Retinal pigment epithelial cell (primary cell): ENCODE measurements at places on chromosomes 2 and 18.

GRCh38 chr2:202056611-202057010 is 16.4 kb upstream of the KIAA2012 start:
- no peak for DNase-seq

DNA sequence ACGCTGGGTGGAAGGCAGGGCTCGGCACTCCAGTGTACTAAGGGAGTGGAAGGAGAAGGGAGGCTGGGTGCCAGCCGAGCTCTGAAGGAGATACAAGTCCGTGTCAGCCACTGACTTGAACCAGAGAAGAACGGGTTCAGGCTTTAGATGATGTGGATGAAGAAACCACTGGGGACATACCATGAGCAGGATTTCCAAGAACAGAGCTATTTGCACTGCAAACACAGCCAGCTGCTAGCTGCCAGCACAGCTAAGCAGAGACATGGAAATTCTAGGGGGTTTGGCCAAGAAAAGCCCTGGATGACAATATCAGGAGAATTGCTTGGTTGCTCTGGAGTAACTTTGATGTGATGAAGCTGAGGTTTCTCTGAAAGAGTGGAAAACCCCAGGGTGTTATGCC is 5.2 kb downstream of the CD207 start:
- no peak for DNase-seq

DNA sequence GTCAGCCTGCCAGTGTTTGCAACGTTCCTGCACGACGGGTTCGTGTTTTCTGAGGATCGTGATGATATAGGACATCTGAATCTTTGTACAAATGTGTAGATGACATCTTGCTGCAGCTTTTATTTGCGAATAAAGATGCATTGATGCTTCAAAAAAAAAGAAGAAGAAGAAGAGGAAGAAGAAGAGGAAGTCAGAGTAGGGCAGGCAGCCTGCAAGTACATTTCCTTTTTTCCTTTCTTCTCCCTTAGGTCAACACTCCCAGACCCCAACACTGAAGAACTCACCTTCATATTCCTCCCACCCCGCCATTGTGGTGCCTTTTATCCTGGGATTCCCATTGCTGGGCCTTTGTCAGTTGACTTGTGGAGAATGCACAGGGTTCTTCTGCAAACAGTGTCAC is 91.5 kb downstream of the FHOD3 start:
- no peak for DNase-seq

GRCh38 chr2:138452324-138452723 is 49.2 kb upstream of the SPOPL start:
- no peak for DNase-seq

GRCh38 chr2:224722770-224723169 is 6.6 kb upstream of the CCDC195 start:
- DNase-seq, result no peak

DNA sequence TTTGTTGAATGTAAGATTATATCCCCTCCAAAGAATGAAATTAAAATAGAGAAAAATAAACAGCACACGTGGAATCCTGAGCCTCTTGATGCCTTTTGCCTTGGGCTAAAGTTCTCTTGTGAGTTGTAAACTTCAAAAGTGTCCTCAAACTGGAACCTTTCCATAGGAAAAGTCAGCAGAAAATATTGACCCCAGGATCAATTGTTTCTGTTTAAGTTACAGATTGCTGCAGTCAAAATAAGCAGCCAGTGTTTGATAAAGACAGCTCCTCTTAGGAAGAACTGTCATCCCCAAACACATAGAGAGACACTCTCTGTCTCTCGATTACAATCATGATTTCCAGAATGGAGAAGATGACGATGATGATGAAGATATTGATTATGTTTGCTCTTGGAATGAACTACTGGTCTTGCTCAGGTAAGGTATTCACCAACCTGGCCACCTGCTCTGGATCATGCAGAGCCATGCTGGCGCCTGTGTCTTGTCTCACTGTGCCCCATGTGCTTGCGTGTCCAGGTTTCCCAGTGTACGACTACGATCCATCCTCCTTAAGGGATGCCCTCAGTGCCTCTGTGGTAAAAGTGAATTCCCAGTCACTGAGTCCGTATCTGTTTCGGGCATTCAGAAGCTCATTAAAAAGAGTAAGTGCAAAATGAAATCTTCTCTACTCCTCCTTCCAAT is at the start of gene SPP2:
Gene SPP2 (plus strand): TSS at position 248 of the 681 bp plus-strand sequence. CDS start 85 bp downstream, at position 333.
- no peak for DNase-seq

- DNase-seq, result no peak
Observed at GRCh38 chr2:176175709-176176607, 12.5 kb upstream of the HOXD1 start.

GRCh38 chr18:51011709-51012108 is 18.3 kb upstream of the SMAD4 start:
- DNase-seq, result no peak

- no peak for DNase-seq
Observed at GRCh38 chr2:234722176-234722575, 225.3 kb upstream of the ARL4C start.

GRCh38 chr18:12543697-12544096 is 114.2 kb downstream of the SPIRE1 start:
- DNase-seq, result no peak

DNA sequence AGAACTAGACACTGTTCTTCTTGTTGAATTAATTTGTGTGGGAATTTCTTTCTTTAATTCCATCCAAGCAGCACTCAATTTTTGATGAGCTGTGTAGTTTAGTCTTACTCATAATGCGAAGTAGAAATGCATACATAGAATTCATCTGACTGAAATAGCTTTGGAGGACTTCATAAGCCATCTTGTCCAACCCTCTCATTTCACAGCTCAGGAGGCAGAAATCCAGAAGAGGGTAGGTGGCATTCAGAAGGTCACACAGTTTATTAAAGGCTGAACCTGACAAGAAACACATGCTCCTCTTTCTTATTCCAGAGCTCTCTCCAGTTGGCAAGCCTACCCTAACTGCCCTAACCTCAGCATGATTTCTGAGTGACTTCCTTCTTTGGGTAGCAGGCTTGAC is 169.2 kb upstream of the NOSTRIN start:
- DNase-seq, result no peak

GRCh38 chr2:203407496-203407895 is 79.3 kb downstream of the ABI2 start:
- no peak for DNase-seq

DNA sequence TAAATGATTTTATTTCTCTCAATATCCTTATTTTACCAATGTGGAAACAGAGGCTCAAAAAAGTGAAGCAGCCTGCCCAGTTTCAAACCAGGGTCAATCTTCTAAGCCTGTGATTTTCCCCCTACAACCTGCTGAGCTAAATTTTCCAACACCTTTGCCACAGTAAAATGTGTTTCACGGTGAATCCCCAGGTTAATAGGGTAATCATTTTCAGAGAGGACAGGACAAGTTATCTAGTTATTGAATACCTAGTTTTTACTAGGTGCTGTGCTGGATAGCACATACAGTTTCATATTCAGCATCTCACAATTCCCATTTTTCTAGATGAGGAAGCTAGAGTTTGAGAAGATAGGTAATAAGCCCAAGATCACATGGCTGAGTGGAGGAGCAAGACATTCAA is 236.6 kb downstream of the PTH2R start:
- DNase-seq, result no peak

DNA sequence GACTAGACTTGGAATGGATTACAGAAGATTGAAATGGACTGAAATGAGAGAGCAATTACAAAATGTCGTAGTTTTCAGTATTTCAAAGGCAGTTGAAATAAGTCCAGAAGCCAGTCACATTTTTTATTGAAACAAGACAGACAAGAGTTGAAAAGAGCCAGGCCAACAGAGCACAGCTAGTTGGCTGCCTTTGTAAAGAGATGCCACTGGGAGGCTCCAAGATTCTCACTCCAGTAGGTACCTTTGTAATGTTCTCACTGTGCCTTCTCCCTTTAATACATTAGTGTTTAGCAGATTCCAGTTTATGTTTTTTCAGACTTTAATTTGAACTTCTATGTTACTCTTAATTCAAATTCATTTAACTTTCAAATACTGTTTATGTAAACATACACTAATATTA is 234.8 kb downstream of the DSEL start:
- no peak for DNase-seq

- DNase-seq, result no peak
Observed at GRCh38 chr2:9532421-9532820, 23.2 kb downstream of the ADAM17 start.

GRCh38 chr2:68377137-68377780 is 12.2 kb downstream of the PLEK start:
- DNase-seq, result no peak

DNA sequence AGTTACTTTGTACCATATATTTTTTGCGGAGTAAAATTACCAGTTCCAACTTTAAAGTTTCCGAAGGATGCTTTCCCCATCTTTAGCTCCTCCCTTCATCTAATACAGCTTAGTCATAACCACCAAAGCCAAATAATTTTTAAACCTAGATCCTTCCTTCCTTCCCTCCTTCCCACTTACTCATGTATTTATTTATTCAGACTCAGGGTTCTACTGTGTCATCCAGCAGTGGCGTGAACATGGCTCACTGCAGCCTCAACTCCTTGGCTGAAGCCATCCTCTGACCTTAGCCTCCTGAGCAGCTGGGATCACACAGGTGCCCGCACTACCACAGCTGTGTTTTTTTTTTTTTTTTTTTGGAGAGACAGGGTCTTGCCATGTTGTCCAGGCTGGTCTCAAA is 4.4 kb downstream of the LPIN2 start:
- DNase-seq, result no peak

DNA sequence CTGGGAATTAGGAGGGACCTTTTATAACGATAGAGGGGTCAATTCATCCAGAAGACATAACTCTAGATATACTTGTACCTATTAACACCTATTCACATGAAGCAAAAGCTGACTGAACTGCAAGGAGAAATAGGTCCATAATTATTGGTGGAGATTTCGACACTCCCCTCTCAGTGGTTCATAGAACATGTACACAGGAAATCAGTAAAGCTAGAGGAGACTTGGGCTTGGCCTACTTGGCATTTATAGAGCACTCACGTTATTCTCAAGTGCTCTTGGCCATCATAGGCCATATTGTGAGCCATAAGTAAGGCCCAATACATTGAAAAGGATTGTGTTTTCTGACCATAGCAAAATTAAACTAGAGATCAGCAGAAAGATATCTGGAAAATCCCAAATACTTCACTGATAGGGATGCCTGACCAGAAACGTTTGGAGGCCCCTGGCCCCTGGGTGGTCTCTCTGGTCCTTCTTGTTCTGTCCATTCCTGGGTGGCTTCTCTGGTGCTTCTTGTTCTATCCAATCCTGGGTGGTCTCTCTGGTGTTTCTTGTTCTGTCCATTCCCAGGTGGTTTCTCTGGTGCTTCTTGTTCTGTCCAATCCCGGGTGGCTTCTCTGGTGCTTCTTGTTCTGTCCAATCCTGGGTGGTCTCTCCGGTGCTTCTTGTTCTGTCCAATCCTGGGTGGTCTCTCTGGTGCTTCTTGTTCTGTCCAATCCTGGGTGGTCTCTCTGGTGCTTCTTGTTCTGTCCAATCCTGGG is 49.0 kb downstream of the SNED1 start:
- DNase-seq, result no peak

DNA sequence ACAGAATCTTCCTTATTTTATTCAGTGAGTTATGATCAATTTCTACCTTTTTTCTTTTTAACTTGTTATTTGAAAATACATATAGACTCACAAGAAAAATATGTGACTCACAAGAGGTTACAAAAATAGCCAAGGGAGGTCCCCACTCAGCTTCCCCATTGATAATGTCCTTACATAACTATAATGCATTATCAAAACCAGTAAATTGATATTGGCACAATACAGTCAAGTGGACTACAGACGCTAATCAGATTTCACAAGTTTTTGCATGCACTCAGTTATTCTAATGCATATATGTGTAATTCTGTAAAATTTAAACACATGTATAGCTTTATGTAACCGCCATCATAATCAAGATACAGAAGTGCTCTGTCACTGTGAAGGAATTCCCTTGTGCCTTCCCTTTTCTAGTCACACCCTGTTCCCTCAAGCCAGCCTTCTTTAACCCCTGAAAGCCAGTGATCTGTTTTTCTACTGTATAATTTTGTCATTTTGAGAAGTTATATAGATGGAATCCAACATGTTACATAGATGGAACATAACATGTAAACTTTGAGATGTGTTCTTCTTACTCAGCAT is 118.4 kb downstream of the ALMS1 start:
- DNase-seq, result no peak

GRCh38 chr2:172375251-172375650 is 52.1 kb upstream of the ITGA6 start:
- no peak for DNase-seq

DNA sequence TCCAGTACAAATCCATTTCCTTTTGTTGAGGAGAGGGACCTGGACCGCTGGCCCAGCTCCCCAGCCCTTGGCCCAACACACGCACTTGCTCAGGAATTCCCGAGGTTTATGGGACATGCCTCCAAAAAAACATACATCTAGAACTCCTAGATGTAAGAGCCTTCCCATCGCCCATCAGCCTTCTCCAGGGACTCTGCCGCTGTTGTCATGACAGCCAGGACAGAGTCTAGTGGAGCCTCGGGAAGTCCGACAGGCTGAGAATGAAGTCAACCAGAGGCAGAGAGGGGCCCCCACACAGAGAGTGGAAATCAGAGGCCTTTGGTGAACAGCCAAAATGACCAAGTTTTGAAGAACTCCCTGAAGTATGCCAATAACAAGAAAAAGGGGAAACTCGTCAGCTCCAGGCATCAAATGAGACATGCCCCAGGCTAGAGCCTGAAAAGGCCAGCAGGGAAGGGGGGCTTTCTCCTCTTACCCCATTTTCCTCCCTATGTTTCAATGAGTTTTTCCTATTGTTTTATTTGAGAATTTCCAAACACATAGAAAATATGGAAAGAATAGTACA is 43.2 kb upstream of the CAB39 start:
- DNase-seq, result no peak

DNA sequence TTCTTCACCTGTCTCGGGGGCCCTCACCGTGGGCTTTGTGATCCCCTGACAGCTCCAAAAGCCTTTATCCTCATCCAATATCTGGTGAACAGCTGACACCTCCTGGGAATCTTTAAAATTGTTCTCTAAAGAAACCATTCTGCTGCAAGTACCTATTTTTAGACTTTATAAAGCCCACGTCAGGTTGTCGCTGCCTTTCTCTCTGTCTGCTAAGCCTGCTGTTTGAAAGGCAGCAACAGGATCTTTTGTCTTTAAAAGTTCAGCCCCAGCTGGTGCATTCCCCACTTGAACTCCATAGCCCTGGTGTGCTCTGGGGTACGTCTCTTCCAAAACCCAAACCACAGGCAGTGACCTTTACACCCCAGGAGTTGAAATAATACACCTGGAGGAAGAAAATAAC is 145.0 kb downstream of the NEDD4L start:
- no peak for DNase-seq

GRCh38 chr18:8480506-8481328 is 128.5 kb upstream of the RAB12 start:
- no peak for DNase-seq

- DNase-seq, result no peak
Observed at GRCh38 chr18:70489986-70490933, 201.4 kb downstream of the SOCS6 start.

DNA sequence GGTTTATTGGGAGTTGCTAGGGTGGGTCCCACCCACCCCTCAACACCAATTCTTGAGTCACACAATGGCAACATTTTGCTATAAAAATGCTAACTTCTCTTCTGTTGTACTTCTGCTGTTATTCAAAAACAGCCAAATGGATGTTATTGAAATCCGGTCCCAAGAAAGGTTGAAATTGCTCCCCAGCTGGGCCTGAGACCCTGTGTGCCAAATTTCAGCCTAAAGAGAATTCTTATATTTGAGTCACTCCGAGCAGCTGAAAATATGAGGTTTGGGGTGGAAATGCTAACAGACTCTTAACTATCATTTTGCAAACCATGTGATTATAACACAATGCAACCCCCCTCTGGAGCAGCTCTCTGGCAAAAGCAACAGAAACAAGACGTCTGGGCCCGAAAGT is 27.0 kb upstream of the ACVR1 start:
- DNase-seq, result no peak

GRCh38 chr18:32280911-32281310 is 91.1 kb downstream of the MEP1B start:
- DNase-seq, result no peak
